Stimulated activated CD8-positive, alpha-beta memory T cell treated with anti-CD3 and anti-CD28 coated beads, Interleukin-7, amount 100 ng/mL, for 4 hours (primary cell): ENCODE measurements at places on chromosomes 4 and X.

- no peak for DNase-seq
These were observed 111.3 kb upstream of the PAQR3 start for GRCh38 chr4:79050541-79050880.

GRCh38 chrX:5595570-5595969, 633.1 kb downstream of the NLGN4X start:
- no peak for DNase-seq

DNA sequence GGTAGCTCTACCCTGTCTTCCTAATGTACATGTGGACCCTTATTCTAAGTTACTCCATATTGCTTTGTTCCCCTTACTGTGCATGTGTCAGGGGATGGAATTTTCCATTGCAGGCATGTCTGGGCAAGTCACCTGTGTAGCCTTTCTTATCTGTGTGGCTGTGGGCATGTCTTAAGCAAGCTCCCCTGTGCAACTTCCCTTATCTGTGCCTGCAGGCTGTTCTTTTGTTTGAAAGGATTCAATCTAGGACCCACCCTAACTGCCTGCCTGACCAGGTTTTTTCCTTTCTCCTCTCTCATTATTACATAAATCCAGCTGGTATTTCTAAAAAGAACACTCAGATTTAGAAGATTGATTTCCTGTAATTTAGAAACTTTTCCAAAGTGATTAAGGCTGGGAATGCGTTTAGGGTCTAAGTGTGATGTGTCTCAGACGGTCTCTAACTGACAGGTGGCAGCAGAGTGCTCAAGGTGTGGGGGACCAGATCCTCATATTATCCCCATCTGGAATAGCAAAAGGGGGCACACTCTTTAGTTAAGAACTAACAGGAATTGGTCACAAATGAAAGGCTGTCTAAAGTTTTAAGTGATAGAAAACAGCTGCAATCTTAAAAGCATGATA, 198.9 kb upstream of the PPP1R2C start:
- DNase-seq, result no peak

DNA sequence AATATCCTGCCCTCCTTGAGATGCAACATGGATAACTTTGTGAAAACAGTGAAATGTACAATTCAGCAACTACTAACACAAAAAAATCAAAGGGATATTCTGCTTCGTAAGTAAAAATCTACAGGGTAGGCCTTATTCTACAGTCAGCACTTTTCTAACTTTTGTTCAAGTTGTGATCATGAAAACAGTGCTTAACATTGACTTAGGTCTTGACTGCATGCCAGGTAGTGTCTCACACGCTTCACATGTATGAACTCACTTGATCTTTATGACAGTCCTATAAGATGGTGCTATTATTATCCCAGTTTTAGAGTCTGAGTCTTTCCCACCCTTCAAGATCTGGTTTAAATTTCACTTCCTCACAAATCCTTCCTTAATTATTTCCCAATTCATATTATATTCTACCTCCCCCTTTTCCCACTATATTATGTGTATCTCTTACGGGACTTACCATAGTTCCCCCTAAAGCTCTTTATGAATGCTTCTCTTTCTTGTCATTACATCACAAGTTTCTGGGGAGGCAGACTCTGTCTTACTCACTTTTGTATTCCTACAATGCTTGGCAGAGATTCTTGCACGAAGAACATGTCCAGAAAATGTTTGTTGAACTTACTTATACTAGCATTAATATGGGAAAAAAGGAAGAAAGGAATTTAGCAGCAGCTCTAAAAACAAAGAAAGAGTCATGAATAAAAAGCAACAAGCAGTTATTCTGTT, 179.8 kb downstream of the SCFD2 start:
- DNase-seq, result no peak

- no peak for DNase-seq
These were observed 13.0 kb upstream of the ODAPH start for GRCh38 chr4:75542824-75543223.

GRCh38 chrX:130267956-130268448, 697 bp downstream of the ZNF280C start:
- DNase-seq, result no peak

DNA sequence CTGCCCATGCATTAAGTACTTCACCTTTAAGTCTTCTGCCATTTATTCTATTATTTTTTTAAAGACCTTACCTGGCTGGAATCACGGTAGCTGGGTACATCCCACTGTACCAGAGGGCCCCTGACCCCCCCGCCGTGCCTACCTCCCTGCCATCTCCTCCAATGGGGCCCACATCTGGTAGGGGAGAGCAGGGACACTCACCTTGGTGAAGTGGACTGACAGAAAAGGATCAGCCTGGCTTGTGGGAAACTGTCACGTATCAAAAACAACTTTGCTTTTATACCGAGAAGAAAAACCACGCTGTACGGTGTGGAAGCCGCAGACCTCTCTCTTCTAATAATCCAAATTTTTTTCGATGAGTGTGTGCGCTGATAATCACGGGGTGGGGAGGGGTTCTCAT, at the start of gene FOXP3:
Gene FOXP3, minus strand, starts transcription at position 251 of the 400 bp plus-strand sequence. CDS start 6,205 bp downstream, outside the sequence.
- no peak for DNase-seq

DNA sequence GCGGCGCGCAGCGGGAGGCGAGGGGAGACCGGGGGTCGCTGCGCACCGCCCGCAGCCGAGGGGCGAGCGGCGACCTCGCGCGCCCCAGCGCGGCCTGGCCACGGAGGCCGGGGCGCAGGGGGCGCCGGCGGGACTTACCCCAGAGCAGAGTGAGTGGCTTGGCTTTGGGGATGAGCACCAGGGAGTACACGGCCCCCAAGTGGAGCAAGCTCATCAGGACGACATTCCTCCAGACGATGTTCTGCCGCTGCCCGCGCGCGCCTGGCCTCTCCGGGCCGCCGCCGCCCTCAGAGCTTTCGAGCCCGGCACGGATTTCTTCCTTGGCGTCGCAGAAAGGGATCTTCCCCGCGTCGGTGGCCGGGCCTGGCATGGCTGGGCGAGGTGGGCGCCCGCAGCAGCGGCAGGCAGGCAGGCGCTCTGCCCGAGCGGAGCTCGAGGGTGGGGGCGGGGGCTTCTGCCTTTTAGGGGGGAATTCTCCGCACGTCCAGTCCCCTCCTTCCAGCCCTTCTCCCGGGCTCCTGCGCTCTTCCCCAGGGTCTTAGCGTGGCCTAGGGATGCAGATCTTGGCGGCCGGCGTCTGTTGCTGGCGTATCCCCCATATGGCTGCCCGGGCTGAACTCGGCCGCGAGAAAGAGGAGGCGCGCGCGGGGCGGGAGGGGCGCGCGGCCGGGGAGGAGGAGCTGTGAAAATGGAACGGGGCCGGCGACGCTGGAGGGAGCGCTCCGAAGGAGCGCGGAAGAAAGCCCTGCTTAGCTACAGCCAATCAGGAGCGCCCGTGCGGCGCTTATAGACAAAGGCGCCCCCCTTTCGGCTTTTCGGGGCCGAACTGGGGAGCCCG, at the start of gene SCD5:
Gene SCD5, minus strand, starts transcription at position 629 of the 838 bp plus-strand sequence. Its CDS starts 259 bp downstream, at position 370.
- DNase-seq, result peak; percentile 66

DNA sequence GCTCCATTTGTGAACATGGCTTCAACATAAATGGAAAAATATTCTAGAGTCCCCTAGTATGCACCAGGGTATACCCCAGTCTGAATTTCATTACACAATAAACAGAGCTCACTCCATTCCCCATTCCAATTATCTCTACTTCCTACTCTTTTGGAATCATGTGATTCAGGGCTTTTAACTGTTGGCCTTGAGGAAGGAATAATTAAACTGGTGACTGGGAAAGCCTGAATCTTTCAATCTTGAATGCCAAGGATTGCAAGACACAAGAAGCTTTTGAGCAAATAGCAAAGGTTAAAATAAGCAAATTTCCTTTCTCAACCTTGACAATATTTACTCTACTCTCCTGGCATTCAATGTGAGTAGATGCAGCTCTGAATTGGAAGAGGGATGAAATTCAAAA, 77.5 kb upstream of the INPP4B start:
- no peak for DNase-seq

DNA sequence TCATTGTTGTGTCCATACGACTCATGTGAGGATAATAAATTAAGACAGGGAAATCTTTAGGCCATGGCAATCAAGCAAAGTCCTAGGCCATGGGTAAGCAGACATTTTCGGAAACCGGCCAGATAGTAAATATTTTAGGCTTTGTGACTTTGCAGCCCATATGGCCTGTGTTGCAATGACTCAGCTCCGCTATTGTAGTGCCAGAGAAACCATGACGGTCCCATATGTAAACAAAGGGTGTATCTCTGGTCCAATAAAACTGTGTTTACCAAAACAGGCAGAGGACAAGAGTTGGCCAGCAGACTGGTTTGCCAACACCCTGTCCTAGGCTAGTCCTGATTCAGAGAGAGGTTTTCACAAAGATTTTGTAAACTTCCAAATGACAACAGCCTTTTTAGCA, 5.0 kb downstream of the FAM114A1 start:
- no peak for DNase-seq
